ENCODE measurements at places on chromosomes 5 and 9.

- no peak for DNase-seq
Observed at GRCh38 chr5:174581479-174581878, 142.9 kb upstream of the MSX2 start.

DNA sequence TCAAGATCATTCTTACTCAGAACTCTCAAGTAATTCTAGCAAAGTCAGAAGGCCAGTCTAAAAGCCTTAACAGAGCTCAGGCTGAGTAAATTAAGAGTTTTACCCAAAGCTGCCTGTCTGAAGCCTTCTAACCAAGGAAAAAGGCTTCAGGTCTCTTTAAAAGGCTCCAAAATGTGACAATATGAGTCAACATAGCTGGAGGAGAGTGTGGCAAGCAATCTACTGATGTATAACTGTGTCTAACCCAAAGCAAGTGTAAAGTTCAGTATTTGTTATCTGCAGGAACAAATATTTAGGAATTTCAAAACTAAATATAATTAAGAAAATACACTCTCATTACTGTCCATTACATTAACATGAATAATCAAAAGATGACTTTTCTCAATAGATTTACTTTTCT is 11.0 kb downstream of the ZBTB5 start:
- no peak for DNase-seq

DNA sequence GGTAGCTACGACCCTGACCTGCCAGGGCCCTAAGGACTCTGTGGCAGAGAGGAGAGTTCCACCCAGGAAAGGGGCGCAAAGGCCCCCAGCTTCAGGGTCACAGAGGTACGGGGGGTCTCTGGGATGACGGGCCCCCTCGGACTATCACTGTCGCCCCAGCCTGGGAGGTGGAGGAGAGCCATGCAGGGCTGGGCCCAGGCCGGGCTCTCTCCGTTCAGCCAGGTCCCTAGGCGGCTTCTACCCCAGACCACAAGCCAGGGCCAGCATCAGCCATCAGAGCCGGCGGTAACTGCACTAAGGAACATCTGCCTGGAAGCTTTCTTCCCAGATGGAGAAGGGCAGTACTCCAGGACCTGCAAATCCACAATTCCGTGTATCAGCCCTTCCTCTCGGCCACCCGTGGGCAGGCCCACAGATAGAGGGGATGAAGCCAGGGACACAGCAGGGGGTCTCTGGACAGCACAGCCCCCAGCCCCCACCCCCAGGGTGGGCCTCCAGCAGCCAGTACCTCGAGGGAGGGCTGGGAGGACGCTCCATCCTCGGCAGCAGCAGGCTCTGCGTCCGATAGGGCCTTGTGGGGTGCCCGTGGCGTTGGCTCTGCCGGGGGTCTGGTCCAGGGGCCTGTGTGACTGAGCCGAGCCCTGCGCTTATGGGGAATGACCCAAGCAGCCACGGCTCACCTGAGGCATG is 38.4 kb downstream of the NACC2 start:
- no peak for DNase-seq

GRCh38 chr9:136328622-136329041 is 1.3 kb downstream of the GPSM1 start:
- no peak for DNase-seq

- no peak for DNase-seq
Observed at GRCh38 chr9:92976431-92976830, 29.1 kb downstream of the FGD3 start.

DNA sequence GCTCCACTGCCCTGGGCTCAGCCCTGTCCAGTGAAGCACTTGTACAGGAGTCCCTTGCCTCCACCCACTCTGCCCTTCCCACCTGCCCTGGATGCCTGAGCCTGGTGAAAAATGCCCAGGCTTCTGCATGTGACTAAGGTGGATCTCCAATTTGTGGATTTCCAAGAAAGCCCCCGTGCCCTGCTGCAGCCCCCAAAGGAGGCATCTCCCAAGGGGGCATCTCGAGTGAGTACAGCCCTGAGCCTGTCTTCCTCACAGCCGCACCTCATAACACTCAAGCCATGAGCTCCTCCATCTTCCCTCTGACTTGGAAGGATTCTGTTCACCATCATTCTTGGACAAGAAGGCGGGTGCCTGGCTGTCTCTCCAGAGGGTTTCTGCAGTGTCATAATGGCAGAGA is 158.0 kb upstream of the PPP1R26 start:
- no peak for DNase-seq

GRCh38 chr5:131810510-131811249 is 13.9 kb upstream of the FNIP1 start:
- no peak for DNase-seq

DNA sequence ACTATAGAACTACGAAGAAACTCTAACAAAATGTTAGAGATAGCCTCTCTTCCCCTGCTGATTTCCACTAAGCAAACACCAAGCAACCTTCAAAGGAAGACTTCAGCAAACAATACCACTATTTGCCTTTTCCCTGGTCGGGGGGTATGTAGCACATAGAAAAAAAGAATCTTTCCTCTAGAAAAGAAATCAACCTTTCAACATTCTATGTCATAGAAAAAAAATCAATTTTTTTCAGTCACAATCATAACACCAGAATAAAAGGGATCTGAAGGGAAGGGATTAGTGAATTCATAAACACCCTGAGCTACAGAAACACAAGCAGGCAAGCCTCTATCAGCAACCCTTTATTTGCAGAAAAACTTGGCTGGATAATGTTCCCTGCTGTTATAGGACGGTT is 15.3 kb downstream of the ABCA1 start:
- no peak for DNase-seq

DNA sequence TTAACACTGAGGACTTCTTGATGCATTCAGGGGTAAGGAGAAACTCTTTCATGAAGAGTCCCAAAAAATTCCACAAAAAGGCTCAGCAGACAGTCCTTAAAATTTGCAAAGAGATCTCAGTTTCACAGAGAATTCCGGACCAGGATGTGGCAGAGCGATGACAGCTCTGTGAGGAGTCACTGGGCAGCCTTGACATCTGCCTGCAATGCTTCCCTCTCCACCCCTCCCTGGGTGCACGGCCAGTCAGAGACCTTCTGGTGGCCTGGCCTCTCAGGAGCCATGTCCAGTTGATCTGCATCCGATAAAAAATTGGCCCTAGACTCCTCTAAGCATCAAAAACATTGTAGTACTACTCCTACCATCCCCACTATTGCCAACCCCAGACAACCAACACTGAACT is 76.8 kb downstream of the MACROH2A1 start:
- DNase-seq = no peak

DNA sequence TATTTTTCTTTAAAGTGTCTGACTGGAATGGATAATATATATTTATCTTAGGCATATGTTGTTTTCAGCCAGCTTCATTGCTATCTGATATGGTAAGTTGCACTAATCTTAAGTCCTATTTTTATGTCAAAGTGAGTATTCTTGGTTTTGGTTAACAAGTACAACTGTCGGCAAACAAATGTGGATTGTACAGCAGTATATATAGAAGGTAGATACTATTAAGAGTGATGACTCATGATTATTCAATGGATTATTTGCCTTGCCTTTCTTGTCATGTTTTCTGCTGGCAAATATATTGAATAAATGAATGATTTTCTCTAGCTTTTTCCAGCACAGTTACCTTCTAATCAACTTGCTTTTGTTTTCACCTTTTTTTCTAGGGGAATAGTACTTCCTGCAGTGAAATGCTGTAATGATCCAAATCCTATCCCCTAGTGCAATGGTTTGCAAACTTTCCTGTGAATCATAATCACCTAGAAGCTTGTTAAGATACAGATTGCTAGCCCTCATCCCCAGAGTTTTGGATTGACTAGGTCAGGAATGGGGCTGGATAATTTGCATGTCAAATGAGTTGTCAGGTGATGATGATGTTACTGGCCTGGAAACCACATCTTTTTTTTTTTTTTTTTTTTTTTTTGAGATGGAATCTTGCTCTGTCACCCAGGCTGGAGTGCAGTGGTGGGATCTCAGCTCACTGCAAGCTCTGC is 60.8 kb upstream of the ARRDC3 start:
- no peak for DNase-seq

DNA sequence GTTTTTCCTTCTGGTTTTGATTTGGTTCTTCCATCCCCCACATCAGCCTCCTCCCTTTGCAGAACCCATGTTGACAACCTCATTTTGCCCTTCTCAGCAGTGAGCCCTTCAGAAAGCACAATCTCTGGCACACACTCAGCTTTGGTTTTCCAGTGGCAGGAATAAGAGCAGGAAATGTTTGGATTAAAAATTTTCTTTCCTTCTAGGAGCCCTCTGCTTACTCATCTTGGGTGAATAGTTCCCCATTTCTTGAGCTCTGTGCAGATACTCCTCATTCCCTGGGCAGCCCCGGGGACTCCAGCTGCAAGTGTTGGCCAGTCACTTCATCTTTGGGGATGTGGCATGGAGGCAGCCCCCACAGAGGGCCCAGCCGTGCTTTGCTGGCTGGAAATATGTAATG is 170.5 kb downstream of the NR3C1 start:
- no peak for DNase-seq

- no peak for DNase-seq
Observed at GRCh38 chr9:19331877-19332276, 48.2 kb downstream of the RPS6 start.

- DNase-seq = no peak
Observed at GRCh38 chr5:1640421-1640881, 116.7 kb upstream of the LPCAT1 start.

- DNase-seq = no peak
Observed at GRCh38 chr9:5178126-5178805, 7.2 kb downstream of the INSL6 start.

Measured in stimulated activated CD4-positive, alpha-beta T cell treated with anti-CD3 and anti-CD28 coated beads, TNF-alpha, amount 100 ng/mL, for 1 hour (primary cell).